Stimulated activated CD4-positive, alpha-beta T cell treated with anti-CD3 and anti-CD28 coated beads, Interleukin-4, amount 100 ng/mL, for 24 hours (primary cell): ENCODE measurements at places on chromosomes 16 and 17.

DNA sequence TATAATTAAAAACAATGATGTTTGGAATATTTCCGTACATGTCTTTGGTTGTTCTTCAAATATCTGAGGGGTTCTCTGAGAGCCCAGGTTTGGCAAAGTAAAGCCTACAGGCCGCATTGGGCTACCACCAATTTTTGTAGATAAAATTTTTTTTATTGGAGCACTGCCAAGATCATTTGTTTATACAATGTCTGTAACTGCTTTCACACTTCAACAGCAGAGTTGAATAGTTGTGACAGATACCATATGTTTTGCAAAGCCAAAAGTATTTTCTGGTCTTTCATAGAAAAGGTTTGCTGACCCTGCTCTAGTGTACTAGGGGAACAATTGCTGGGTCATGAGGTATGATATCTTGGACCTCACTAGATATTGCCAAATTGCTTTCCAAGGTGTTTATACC is 10.5 kb downstream of the PPM1D start:
- no peak for DNase-seq

- DNase-seq = no peak
These were observed 93.1 kb downstream of the RTN4RL1 start for GRCh38 chr17:1931844-1932579.

DNA sequence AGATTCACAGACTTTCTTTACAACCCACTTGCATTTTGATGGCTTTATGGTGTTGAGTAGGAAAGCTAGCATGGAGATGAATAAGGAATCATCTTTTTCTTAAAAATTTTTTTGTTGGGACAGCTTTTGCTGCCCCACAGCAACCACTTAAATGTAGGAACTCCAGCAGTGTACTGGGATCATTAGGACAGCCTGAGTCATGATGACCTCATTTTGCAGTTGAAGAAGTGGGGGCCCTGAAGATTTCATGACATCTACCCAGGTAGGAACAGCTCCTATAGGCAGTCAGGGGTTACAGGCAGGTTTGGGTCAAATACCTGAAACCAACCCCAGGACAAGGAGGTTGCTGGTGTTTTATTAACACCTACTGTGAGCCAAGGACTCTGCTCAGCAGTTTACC is 2.1 kb downstream of the METTL22 start:
- DNase-seq = no peak

- no peak for DNase-seq
These were observed 67.8 kb downstream of the BMERB1 start for GRCh38 chr16:15502041-15502725.

- DNase-seq = no peak
These were observed 189.7 kb upstream of the SDK2 start for GRCh38 chr17:73833775-73834488.

DNA sequence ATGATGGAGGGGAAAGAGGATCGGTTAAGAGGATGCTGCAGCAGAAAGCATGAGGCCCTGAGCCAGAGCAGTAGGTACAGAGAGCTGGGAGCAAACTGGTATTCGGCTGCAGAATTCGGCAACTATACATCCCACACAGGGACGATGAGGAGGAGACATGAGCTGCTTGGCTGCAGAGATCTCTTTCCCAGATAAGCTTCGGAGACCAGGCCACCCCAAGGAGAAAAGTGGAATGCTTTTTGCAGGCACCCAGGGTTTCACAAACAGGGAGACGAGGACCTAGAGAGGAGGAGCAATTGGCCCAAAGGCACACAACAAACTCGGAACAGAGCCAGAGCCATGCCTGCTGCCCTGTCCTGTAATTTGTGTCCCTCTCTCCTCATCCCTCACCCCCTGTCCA is 62.0 kb downstream of the TMEM132E start:
- DNase-seq = no peak

DNA sequence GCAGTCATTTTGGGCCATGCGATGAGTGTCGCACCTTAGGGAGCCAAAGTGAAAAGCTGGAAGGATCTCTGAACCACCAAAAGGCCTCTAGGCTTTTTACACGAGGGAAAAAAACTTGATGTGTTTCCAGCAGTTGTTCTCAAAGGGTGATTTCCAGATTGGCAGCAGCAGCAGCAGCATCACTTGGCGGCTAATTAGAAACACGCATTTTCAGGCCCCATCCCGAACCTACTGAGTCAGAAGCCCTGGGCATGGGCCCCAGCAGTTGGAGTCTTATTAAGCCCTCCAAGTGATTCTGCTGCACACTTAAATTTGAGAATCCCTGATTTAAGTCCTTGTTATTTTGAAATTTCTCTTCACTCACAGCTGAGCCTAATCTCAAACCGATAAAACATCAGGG is 25.3 kb upstream of the PYY start:
- DNase-seq = no peak

DNA sequence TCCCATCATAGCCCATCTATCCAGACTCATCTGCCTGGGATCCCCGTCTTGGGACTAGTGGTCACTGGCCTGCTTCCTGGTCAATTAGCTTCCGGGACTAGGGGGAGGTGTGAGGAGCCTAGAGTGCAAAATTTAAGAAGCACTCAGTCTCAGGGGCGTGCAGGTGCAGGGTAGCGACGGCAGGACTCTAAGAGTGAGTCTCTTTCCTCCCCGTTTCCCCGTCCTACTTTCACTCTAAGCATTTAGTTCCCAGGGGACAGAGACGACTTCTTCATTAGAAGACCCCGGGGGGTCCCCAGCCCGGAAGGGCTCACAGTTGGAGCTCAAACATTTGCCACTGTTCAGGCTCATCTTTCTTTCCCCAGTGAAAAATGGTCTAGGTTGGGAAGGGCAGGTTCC is 677 bp upstream of the ZNHIT3 start:
- DNase-seq = no peak

GRCh38 chr16:3182608-3183444 is 5.2 kb upstream of the OR1F1 start:
- peak; percentile 55 for DNase-seq

DNA sequence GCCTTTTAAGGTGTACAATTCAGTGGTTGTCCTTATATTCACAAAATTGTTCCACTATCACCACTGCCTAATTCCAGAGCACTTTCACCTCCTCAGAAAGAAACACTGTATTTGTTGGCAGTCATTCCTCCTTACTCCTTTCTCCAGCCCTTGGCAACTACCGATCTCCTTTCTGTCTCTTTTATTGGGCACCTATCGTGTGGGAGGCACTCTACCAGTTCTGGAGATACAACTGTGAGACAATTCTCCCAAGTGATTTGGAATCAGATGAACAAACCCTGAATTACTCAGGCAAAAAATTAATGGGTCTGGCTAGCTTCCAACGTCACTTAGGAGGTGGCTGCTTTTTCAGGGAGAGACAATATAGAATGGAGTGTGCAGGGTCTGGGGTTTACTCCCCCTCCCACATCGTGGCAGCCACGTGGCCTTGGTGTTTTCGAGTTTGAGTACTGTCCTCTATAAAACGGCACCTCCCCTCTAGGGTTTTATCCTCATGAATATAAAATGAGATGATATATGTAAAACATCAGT is 63.9 kb downstream of the SHISA9 start:
- no peak for DNase-seq

DNA sequence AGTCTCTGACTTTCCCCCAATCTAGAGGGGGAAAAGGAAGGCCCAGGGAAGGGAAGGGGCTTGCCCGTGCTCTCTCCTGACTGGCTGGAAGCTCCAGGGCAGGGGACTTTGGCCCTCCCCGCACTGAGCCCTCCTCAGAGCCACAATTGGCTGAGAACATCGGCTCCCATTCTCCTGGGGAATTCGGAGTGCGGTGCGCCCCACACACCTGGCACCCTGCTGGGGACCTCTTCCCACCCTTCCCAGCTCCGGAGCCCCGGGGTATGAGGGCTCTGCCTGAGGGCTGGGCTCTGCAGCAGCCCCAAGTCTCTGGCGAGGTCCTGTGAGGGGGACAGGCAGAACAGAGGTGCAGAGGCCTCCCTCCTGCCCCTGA is 36.0 kb downstream of the PIMREG start:
- no peak for DNase-seq

- DNase-seq = peak; percentile 59
These were observed 3.9 kb downstream of the GLIS2 start for GRCh38 chr16:4319454-4320421.

GRCh38 chr17:53912117-53912516 is 89.4 kb downstream of the KIF2B start:
- DNase-seq = no peak

DNA sequence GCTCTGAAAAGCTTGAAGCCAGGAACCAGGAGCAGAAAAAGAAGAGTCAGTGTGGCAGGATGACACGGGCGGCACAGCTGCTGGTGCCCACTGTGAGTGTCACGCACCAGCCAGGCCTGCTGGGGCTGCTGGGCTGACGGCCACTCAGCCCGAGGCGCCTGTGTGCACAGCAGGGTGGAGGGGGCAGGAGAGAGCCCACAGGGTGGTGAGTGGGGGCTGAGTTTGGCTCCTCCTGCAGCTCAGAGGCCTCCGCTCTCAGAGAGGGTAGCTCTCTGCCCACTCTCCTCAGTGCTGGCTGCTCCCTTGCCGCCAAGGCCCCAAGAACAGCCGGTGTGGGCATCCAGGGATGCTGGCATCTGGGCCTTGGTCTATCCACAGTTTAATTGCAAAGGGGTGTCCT is 59.6 kb downstream of the GSG1L start:
- DNase-seq = no peak

GRCh38 chr17:63476854-63477479 is at the start of gene ACE:
Gene ACE (plus strand): TSS chr17:63477061. CDS start chr17:63477095, 34 bp downstream.
- peak; percentile 42 for DNase-seq

DNA sequence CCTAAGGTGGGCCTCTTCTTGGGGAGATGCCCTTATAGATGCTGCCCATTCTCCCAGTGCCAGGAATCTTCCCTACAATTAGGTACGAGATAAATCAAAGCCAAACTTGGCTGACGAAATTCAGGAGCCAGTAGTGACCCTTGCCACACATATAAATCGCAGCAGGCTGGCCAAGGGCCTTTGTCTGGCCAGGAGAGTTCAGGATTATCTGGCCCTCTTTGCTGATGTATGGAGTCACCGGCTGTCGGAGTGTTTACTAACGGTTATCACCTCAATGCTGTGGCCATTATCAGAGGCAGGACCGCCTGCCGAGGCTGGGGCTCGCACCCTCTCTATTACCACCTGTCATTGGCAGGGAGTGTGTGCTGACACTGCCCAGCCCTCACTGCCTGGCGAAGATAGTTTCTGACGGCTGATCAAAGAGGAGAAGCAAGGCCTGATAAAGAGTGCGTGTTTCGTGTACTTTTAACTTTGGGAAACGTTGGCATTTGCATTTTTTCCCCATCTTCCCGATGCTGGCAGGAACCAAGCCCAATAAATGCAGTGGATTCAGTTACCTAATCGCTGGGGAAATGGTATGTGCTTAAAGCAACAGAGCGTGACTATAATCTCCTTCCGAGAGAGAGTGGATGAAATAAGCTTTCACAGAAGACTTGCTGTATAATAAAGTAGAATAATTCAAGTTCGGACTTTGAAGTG is 32.8 kb upstream of the TBX2 start:
- no peak for DNase-seq

DNA sequence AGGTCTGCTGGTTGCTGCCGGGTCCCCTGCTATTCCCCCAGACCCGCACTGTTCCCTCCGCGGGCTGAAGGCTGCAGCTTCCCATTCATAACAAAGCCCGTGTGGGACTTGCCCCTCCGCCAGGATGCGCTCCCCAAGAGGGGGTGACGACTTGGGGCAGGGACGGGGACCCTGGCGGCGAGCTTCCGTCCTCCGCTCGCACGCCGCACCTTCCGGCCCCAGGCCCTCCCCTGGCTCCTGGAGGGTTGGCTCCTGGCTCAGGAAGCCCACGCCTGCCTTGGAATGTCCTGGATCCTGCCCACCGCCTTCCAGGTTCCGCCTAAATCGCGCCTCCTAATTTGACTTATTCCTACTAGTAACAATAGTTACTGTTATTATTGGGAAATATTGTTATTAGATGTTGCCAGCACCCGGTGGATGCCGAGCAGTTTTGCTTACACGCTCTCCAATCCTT is 1.1 kb upstream of the TFAP4 start:
- peak; percentile 50 for DNase-seq

- no peak for DNase-seq
These were observed 25.6 kb downstream of the TPSG1 start for GRCh38 chr16:1199347-1200013.

GRCh38 chr17:62732125-62732524 is 76.0 kb downstream of the MARCHF10 start:
- DNase-seq = no peak

- no peak for DNase-seq
These were observed 49.8 kb downstream of the UBE2G1 start for GRCh38 chr17:4316648-4317047.

DNA sequence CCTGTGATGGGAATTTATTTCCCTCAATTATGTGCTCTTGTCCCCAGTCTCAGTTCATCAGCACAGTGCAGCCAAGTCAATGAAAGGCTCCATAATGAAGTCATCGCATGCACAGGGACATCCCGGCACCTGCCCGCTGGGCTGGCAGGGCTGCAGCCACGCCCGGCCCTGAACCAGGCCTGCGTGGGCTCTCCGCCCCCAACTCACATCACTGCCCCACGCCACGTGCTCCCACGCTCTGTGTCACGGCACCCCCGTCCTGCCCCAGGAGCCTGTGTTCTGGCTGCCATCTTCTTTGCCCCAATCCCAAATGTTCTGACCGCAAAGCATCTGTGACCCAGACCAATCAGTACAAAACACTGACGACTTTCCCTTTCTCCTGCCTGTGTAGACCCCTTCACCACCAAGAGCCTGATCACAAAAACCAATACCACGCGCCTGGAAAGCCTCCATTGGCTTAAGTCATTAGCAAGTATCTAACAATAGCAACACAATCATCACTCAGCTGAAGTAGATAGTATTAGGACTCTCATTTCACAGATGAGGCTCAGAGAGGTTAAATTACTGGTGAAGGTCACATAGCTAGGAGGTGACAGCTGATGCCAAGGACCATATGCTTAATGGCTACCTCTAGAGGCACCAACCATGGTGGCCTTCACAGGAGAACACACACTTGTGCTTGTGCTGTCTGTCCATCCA is 202.5 kb downstream of the ZFHX3 start:
- DNase-seq = no peak

DNA sequence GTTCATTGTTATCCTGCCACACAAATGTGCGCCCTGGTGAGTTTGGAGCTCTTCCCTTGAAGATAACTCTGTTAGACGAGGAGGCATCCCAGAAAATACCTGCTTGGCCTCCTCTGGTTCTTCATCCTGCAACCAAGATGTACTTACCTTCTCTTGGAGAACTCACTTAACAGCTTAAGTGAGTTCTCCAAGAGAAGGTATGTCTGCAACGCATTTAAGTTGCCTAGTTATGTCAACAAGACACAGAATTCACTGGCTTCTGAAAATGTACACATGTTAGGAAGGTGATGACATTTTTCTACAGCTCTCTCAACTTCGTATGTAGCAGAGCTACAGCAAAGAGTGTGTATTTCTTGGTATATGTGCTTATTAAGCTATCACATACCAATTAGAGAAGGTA is 78.6 kb upstream of the NOG start:
- DNase-seq = no peak

DNA sequence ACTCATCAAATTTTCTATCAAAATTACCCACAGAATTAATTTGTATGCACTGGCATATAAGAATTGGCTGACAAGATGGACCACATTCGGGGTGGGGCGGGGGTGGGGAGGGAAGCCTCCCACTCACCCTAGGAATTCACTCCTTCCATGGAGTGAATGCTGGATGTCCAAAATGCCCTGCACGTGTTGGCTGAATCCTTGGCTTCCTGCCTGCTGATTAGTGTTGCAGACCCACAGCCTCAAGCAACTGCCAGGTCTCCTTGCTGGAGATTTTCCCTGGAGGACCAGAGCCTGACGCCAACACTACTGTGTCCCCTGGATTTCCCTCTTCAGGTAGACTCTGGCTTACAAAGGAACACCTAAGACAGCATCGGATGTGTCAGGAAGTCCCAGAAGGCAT is 575.7 kb upstream of the CDH11 start:
- DNase-seq = no peak
